Stimulated activated CD8-positive, alpha-beta memory T cell treated with anti-CD3 and anti-CD28 coated beads, Interleukin-4, amount 100 ng/mL, for 1 hour (primary cell): ENCODE measurements at places on chromosomes 3 and 15.

DNA sequence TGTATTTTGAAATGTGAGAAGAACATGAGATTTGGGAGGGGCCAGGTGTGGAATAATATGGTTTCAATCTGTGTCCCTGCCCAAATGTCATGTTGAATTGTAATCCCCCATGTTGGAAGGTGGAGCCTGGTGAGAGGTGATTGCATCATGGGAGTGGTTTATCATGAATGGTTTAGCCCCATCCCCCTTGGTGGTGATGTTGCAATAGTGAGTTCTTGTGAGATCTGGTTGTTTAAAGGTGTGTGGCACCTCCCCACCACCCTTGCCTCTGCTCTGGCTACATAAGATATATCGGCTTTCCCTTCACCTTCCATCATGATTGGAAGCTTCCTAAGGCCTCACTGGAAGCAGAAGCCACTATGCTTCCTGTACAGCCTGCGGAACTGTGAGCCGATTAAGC is 23.9 kb upstream of the TMEM108 start:
- no peak for DNase-seq

GRCh38 chr3:42991341-42992315 is 12.5 kb downstream of the GASK1A start:
- no peak for DNase-seq

DNA sequence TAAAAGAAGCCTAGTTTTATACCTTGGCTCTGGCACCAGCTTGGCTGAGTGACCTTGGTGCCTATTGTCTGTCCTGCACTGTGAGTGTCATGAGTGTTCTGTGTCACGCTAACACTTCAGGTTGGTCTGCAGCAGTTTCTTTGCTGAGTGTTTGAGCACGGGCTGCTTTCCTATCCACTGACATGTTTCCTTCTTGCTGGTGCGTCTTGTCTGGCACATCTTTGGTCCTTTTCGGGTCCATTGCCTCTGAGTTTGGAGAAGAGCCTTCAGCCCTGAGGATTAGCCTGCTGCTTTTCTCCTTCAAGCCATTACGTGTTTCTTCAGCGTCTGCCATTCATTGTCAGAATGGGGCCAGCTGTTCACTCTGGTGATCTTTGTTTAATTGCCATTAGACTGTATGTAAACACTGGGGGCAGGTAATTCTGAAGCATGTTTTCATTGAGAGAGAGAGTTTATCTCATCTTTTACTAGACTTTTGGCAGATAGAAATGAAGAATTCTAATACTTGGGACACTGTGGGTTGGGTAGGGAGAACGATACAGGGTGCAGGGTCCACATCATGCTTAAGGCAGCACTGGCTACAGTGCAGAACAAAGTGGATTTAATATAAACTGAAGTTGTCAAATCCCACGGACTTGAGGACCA is 55.5 kb downstream of the LRRC28 start:
- no peak for DNase-seq

- DNase-seq, result no peak
Observed at GRCh38 chr3:29977360-29977759, 629.0 kb upstream of the TGFBR2 start.

DNA sequence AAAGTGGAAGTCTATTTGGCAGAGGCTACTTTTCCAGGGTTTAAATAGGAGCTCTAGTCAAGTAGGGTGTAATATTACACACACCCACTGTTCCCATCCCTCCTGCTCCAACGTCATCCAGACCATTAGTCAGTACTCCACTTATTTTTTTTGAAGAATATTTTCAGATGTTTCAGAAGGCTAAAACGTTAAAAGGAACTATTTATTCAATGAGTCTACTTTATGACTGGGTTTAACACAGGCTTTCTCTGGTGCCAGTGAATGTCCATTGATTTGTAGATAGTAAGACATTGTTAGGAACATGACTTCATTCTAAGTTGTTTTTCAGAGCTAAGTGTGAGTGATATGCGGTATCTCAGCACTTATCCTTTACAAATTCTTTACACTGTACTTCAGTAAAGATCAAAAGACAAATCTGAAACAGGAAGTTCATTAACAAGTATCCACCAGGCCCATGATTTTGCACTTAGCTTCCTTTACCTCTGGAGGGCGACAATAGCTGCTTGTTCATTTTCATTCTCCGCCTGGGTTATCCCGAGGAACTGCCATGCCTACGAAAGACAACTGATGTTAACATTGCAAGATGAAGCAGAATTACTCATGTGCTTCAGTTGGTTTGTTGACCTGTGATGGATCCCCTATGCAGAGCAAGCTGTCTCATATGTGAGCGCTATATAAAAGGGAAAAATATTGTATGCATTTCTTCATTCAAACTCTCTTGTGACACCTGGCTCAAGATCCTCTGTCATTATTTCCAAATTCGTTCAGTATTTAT is 158.7 kb downstream of the USP13 start:
- no peak for DNase-seq

GRCh38 chr3:58375254-58375653 is 42.6 kb downstream of the PXK start:
- no peak for DNase-seq

DNA sequence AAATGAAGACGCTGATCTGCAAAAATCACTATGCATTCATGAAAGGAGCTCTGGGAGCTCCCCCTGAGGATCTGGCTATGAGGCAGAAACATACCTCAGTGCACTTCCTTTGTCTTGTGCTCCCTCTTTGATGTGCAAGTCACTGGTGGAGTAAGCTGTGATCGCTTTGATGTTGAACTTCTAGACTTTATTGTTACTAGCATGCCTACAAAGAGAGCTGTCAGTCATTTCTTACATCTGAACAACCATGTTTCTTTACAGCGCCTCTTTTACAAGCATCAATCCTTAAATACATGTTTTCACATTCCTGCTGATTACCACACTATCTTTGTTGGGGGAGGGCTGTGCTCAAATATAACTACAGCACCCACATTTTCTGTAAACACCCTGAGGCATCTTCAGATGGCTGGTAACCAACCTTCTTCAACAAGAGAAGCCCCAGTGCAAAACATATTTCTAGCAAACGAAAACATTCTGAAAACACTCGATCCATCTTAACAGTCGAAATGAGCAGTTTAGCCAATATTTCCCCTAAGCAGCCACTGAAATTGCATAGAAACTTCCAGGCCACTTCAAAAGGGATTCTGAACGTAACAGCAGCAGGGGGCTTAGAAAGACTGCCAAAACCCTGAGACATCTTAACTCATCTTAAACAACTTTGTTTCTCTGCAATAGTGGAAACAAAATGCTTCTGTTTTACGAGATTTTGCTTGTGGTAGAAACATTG is 101.9 kb upstream of the ICE2 start:
- no peak for DNase-seq

DNA sequence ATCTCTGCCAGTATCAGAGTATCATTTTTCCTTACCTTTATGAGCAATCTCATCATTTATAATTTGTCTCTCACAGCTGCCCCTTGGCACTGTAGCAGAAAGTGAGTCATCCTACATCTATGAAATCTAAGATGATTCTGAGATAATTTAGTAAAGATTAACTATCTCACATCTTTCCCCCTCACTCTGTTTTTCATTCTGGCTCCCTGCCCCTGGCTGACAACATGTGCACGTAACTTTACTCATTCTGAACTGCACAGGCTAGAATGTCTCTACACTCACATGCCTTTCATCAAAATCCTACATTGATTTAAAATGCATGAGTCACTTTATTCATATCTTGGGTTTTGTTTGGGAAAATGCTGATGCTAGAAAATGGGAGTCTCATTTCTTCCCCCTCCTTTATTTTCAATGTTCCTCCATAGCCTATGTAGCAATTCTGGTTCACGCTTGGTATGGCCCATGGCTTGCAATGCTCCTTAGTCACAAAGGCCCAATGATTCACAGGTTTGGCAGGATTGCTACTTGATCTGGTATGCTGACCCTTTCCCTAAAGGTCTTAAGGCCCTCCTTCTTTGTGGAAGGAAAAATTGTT is 838.5 kb downstream of the TUSC7 start:
- DNase-seq, result no peak

DNA sequence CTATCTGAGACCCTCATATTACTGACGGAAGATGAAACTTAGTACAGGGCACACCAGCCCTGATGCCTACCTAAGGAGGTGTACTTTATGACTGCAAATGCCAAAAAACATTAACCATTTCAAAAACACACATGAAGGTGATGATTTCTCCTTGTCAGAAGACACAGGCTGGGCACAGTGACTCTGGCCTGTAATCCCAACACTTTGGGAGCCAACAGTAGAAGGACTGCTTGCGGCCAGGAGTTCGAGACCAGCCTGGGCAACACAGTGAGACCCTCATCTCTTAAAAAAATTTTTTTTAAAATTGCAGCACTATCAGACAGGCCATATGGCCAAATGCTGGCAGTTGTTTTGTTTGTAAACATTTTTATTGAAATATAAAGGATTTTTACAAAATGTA is 73.5 kb downstream of the LRIG1 start:
- no peak for DNase-seq

- no peak for DNase-seq
Observed at GRCh38 chr3:121989943-121990342, 32.1 kb downstream of the ILDR1 start.

- DNase-seq, result no peak
Observed at GRCh38 chr3:194287374-194287773, 63.8 kb downstream of the CPN2 start.

DNA sequence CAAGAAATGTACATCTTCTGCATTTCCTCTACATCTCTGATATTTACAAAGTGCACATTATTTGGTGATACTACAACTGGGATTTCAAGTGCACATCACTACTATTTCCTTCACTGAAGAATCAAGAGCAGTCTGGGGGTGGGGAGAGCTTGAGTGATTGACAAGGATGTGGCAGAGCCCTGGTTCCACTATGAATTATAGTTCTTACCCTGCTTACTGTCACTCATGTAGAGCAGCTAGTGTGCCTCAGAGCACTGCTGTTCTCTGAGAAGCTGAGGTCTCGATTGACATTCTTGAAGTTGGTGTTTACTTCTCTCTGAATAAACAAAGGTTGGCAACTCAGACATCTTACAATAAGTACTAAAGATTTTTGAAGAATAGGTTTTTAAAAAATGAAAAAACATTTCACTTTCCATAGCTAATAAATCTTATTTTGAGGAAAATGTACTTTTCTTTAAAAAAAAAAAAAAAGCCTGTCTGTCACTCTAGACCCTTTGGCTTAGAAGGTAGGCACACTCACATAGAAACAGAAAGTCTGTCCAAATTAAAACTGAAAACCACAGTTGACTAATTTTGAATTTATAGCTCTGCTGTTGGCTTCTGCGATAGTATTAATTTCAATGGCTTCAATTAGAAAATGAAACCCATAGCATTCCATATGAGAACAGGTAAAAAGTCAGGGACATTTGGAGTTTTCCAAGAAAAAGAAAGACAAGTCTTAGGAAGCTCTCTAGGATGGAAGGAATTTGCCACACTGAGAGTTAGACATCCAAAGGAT is 5.6 kb downstream of the GREM1 start:
- DNase-seq, result no peak

GRCh38 chr3:25547943-25548674 is 116.6 kb downstream of the TOP2B start:
- no peak for DNase-seq

- no peak for DNase-seq
Observed at GRCh38 chr3:196962108-196962929, 6.3 kb downstream of the PIGZ start.

- no peak for DNase-seq
Observed at GRCh38 chr15:51170882-51171633, 76.4 kb upstream of the TNFAIP8L3 start.

DNA sequence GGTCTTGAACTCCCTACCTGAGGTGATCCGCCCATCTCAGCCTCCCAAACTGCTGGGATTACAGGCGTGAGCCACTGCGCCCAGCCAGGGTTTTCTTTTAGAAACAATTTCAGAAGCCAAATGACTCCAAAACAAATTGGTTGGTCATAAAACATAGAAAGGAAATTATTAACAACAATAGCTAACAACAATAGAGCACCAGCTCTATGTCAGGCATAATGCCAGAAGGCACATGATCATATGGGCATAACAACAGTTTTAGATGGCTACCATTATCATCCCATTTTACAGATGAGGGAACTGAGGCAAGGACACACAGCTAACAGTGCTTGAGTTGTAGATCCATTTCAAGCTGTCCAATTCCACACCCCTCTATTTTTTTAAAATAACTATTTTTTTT is 22.2 kb upstream of the RAF1 start:
- no peak for DNase-seq

DNA sequence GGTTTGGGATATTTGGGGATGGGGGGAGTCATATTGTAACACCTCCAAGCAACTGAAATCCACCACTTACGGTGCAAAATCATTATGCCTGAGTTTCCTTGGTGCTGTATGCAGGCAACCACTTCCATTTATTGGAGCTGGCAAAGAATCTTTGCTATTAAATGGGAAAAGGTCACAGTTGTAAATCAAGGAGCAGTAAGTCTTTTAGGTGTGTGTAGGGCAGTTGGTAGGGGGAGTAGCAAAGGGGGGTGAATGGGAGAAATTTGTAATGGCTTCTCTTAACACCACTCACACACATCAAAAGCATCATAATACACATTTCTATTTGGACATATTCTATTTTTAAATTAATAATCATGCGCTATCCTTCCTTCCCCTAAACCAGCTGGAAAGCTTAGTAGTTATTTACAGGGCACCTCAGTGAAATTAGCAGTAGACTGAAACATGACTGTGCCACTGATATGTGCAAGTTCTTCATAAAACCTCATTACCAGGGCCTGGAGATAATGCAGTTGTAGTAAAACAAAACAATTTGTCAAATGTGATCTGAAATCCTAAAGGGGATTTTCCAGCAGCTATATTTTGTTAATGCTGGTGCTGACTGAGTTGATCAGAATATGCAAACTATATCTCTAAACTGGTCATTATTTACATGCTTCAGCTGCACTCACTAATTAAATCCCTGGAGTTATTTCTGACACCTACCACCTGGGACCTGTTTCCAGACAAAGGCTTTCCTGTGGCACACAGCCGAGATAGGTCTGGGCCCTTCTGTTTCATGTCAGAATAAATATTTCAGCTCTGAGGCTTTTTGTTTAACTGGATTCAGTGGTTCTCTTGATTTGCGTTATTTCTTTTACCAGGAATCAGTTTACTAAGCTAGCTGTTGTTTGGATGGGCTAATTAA is 90.1 kb downstream of the B3GALNT1 start:
- no peak for DNase-seq

DNA sequence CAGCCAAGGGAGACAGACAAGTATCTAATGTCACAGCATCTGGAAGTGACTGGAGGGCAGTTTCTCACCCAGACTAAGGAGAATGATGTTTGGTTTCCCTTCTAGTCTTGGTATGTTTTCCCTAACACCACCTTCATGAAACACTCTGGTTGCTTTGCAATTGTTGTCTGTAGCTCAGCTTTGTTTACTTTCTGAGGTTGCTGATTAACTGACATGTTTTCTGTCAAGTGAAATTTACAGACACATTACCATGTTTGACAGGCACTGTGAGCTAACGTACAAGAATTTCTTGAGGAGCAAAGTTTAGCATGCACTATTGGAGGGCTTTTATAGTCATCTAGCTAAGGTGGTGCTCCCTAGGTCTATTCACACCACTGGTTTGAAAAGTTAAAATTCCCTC is 131.6 kb upstream of the NECTIN3 start:
- DNase-seq, result no peak

DNA sequence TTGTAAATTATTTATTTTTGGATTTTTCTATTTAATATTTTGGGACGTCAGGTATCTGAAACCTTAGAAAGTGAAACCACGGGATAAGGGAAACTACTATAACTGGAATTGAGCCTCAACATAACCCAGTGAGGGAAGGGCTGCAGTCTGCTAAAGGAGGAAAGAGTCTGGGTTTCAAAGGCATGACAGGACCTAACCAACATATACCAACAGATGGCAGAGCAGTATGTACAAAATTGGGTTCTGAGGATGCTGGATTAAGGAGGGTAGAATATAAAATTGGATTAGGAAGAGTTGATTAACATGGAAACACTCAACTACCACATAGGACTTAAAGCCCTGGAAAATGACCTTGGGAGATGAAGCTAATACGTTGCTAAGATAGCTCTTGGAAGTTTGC is 603.5 kb downstream of the MECOM start:
- DNase-seq, result no peak
